LNCaP clone FGC (cell line): ENCODE measurements at places on chromosomes 5 and 9.

DNA sequence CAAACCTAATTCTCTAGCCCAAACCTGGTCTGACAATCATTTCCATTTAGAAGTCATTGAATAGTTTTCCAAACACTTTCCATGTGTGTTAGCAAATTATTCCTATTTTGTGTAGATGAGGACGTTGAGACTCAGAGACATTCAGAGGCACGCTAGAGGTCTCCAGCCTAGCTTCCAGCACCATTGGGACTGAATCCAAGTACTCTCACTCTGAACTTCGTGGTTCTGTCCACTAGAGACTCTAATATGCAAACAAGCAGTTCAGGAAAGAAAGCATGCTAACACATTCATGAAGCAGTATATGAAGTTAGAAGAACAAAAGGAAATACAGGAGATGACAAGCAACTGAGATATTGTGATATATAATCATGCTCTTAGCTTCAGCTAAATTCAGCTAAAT is 354.8 kb downstream of the NTRK2 start:
- DNase-seq = peak; percentile 40

DNA sequence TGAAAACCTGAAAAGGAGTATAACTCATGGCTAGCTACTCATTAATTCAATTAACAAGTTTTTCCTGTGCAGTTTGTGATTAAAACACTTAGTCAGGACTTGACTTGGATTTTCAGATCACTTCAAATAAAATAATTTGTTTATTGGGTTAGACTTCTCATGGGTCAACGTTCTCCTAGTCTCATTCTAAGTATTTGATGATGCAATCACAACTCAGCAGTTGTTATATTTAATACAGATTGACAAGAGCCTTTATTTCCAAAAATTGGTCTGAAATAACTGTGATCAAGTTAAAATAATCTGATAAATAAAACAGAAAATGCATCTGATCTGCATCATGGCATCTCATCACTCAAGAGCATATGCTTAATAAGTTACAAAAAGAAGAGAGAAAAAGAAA is 113.9 kb downstream of the FGF10 start:
- DNase-seq = no peak

- DNase-seq = no peak
Observed at GRCh38 chr5:72586788-72587530, 79.7 kb upstream of the ZNF366 start.

DNA sequence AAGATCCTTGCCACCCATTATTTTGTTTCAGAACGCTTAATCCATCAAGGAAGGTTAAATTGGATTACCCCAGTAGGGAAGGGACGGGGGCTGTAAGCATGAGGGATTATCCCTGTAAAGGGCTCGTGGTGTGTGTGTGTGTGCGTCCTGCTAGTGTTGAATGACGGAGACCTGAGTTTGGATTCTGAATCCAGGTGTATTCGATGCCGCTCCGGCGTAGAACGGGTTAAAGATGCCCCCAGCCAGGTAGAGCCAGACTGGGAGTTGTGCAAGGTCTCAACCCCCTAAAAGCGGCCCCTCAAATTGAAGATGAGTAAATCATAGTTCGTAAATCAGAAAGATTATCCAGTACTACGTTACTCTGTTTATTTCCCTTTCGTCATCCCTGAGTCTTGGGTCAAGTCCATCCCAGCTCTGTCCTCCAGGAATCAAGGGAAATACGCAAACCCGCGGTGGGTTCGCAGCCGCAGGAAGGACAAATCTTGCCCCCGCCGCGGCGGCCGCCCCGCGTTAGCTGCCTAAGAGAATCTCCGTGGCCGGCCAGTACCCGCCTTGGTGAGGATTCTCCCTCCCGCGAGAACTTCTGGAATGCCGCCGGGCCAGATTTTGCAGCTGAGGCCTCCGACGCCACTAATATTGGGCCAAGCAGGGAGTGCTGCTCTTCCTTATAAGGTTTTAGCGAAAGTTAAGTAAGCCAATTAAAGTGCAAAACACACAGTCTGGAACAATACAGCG is 586 bp upstream of the MTAP start:
- DNase-seq = no peak

DNA sequence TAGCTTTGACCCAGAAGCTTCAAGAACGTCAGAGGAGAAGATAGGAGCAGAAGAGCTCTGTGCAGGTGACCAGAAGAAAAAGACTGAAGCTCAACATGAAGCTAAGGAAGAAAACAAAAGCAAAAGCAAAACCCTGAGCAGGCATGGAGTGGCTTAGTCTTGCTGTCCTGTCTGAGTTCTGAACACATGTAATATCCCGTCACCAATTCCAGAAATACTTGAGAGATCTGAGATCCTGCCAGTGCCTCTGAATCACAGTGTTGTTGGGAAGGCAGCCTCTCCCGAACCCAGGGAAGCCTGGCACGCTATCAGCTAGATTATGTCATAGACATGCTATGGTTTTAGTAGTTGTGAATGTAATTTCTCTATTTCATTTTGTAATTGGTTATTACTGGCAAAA is 235.7 kb downstream of the ICE1 start:
- DNase-seq = no peak

- no peak for DNase-seq
Observed at GRCh38 chr5:106152569-106152968, 1518.2 kb downstream of the EFNA5 start.

- no peak for DNase-seq
Observed at GRCh38 chr5:74594137-74595040, 46.1 kb downstream of the ENC1 start.

GRCh38 chr9:336039-336438 is 121.4 kb downstream of the DOCK8 start:
- DNase-seq = peak; percentile 54

DNA sequence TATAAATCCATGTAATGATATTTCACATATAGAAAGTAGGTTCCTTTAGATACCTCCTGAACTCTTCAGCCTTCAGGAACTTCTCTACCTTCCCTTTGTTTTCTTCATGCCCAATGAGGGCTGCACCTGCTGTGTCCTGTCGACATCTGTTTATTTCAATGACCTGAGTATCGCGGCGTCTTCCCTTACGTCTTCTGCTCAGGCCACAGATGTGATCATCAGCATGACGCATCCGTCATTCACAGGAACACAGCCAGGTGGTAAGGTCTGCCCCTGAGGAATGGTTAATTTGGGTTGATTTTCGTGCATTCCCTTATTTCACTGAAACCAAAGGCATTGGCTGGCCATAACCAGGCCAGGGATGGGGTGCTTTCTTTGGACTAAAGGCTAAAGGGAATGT is 217.1 kb downstream of the MED10 start:
- DNase-seq = no peak

GRCh38 chr9:114216976-114217375 is 61.6 kb downstream of the COL27A1 start:
- no peak for DNase-seq
